ENCODE measurements at places on chromosomes 12 and 14.

DNA sequence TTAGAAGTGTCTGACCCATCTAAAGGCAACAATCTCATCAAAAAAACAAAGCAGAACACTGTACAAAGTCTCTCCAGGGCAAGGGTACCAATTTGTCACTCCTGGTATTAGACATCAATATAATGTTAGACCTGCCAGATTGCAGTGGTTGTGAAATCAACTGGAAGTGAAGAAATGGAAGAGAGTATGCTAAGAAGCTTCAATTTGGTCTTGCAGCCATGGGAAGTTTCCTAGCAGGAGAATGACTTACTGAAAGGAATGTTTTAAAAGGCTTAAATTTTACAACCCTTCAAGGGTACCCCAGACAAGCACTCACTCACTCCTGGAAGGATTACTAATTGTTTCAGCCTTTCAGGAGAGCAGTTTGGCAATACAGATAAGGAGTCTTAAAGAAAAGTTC lies 18.9 kb downstream of the LLPH start:
- no peak overlapping the region for H3K27ac ChIP-seq
- no peak overlapping the region for H3K4me3 ChIP-seq
- DNase-seq = no peak
- peaks cover 5% of the 10 kb centered on the region for H3K4me1 ChIP-seq
- H3K27me3 ChIP-seq = peaks cover 6% of the 10 kb centered on the region
- H3K36me3 ChIP-seq = peaks cover 3% of the 10 kb centered on the region

DNA sequence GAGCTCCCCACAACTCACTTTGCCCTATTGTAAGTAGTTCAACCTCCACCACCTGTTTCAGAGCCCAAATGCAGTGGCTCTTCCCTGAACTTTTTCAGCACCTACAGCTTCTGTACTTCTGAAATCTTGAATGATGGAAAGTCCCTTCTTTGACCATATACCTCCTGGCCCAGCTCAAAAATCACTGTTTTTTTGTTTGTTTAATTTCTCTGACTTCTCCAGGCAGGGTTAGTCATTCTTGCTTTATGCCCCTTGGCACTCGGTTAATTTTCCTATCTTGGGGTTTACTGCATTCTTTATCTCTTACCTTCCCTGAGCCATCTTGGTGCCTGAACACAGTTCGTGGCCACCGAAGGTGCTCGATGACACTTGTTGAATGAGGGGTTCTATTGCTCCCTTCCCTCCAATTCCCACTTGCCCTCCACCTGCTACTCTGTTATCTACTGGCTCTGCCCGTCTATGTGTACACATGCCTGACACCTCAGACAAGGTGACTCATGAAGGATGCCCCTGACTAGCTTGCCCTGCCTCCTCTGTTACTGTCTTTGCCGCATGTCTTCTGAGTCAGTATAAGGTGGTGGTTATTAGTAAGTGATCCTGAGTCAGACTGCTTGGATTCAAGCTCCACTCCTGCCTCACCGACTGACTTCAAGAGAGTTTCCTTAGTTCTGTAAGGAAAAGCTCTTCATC lies 4.4 kb downstream of the AMHR2 start:
- no peak for DNase-seq
- H3K27ac ChIP-seq = peak overlapping the region; percentile 47
- H3K36me3 ChIP-seq = no peaks in the 10 kb centered on the region
- peaks cover 7% of the 10 kb centered on the region for H3K4me1 ChIP-seq
- no peaks in the 10 kb centered on the region for H3K27me3 ChIP-seq

DNA sequence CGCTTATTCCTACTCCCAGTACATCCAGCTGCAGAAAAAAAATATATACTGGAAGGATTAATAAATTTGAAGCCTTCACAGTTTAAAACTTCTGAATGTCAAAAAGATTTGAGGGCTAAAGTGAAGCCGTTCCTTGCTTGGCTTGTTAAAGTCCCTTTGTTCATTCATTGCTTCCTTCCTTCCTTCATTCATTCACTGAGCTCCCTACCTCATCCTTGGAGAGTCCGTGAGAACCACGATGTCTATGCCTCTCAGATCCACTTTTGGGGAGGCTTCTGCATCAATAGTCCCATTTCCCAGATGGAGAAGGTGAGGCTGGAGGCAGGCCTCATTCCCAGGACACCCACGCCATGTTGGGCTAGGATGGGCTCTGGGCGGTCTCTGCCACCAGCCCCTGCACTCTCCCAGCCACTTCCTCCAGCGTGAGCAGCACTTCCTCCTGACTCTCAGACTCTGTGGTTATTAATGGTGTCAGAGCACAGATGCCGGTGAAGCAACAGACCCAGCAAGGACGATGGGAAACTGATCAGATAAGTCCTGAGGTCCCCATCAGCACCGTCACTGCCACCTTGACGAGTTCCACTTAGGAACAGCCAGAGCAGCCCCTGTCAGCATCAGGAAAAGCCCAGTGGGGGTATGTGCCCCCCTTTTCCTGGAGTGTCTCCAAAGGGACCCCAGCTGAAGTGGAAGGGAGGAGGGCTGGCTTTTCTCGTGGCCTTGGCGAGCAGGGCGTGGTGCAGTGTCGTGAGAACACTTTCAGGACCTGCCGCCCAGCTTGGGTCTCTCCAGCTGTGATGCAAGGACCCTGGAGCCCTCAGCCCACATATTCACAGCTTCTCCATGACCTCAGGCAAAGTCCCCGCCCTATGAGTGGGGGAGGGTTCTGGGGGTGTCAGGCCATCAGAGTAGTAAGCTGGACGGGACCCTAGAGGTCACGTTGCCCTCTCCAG lies 21.2 kb downstream of the ASB2 start:
- H3K27ac ChIP-seq = peak overlapping the region; percentile 99
- H3K4me1 ChIP-seq = peaks cover 60% of the 10 kb centered on the region
- no peak for DNase-seq
- no peaks in the 10 kb centered on the region for H3K27me3 ChIP-seq
- peak overlapping the region; percentile 89 for H3K4me3 ChIP-seq

DNA sequence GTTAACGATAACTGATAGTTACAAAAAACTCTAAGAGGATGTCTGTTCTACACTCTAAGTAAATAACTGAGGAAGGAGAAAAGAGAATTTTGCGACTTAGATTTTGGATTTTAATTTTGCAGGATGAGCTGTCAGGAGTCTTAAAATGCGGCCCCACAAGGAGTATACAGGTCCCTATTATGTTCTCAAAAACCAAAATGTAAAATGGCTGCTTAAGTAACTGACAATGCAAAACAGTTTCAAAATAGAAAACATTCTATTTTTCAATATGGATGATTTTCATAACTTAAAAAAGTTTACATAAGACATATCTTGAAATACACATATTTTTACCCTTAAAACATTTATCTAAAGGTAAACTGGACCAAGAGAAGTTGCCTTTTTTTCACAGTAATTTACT lies 2.6 kb downstream of the CD69 start:
- H3K4me1 ChIP-seq = peaks cover 59% of the 10 kb centered on the region
- H3K27me3 ChIP-seq = no peaks in the 10 kb centered on the region
- H3K27ac ChIP-seq = peak overlapping the region; percentile 99
- peak overlapping the region; percentile 96 for H3K4me3 ChIP-seq
- no peak for DNase-seq
- H3K36me3 ChIP-seq = peaks cover 19% of the 10 kb centered on the region

DNA sequence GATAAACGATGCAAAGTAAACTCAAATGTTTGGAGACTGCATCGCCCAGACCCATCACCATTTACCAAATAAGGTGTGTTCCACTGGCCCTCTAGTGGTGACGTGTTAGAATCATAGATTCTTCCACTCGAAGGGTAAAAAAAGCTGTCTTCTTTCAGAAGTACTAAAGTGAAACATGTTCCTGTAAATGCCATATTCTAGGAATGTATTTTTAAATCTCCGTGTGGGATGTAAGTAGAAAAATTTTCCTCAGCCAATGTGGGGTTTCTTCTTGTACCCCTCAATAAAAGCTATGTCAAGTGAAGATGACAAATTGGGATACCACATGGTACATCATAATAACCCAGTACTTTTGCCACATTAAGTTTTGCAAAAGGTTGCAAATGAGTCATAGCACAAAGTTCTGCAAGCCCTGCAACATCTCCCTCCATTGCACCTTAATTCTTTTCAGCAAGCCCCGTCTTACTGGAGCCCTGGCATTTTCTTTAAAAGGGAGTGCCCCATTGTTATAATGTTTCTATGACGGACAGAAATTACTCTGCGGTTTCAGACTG lies 100.8 kb downstream of the CCER1 start:
- H3K4me3 ChIP-seq = no peak overlapping the region
- no peak overlapping the region for H3K27ac ChIP-seq
- DNase-seq = no peak
- H3K36me3 ChIP-seq = no peaks in the 10 kb centered on the region
- peaks cover 11% of the 10 kb centered on the region for H3K27me3 ChIP-seq

DNA sequence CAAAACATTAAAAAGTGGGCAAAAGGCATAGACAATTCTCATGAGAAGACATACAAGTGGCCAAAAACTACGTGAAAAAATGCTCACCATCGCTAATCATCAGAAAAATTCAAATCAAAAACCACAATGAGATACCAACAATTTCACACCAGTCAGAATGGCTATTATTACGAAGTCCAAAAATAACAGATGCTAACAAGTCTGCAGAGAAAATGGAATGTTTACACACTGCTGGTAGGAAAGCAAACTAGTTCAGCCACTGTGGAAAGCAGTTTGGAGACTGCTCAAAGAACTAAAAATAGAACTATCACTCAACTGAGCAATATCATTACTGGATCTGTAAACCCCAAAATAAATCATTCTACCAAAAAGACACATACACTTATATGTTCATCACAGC lies 76.2 kb downstream of the PRKD1 start:
- no peaks in the 10 kb centered on the region for H3K4me1 ChIP-seq
- H3K36me3 ChIP-seq = no peaks in the 10 kb centered on the region
- H3K27ac ChIP-seq = no peak overlapping the region

DNA sequence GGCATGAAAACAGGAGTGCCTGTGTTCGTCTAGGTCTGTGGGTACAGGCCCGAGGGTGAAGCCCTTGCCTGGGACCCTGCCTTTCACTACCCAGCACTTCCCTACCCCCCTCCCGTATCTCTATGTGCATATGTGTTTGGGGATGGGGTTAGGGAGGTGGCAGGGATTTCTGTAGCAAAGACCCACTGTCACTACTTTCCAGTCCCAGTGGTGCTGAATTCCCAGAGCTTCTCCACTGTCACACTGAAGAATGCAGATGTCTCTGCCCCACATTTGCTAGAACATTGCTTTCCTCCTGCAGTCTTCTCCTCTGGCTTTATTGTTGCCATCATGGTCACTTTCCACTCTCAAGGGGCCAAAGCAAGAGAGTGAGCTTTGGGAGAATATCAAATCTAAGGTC lies 203.9 kb downstream of the MYRFL start:
- no peak overlapping the region for H3K27ac ChIP-seq
- no peak for DNase-seq
- H3K4me1 ChIP-seq = no peaks in the 10 kb centered on the region
- peaks cover 8% of the 10 kb centered on the region for H3K27me3 ChIP-seq
- H3K4me3 ChIP-seq = no peak overlapping the region
- H3K36me3 ChIP-seq = no peaks in the 10 kb centered on the region

DNA sequence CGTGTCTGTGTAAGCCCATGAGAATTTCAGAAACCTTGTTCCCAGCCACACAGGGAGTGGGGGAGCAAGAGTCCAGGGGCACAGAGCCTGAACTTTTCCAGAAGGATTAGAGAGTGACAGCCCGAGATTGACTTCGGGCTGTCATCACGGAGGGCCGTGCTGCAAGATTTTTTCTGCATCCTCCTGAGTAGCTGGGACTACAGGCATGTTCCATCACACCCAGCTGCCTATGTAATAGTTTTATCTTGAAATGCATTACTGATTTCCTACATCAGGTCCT lies 14.4 kb downstream of the EVL start:
- DNase-seq = no peak
- H3K4me3 ChIP-seq = peak overlapping the region; percentile 91
- H3K27me3 ChIP-seq = no peaks in the 10 kb centered on the region
- H3K27ac ChIP-seq = peak overlapping the region; percentile 99

GRCh38 chr12:98803468-98804209 lies 158.5 kb downstream of the APAF1 start:
- no peak overlapping the region for H3K27ac ChIP-seq
- H3K4me1 ChIP-seq = no peaks in the 10 kb centered on the region
- no peak overlapping the region for H3K4me3 ChIP-seq
- H3K36me3 ChIP-seq = no peaks in the 10 kb centered on the region
- DNase-seq = no peak
- peaks cover 38% of the 10 kb centered on the region for H3K27me3 ChIP-seq

GRCh38 chr14:37596790-37597472 lies 1.5 kb downstream of the TTC6 start:
- DNase-seq = no peak

GRCh38 chr12:1836241-1836803 lies 16.0 kb downstream of the LRTM2 start:
- peaks cover 7% of the 10 kb centered on the region for H3K4me1 ChIP-seq
- H3K4me3 ChIP-seq = no peak overlapping the region
- DNase-seq = no peak
- H3K27me3 ChIP-seq = peaks cover 26% of the 10 kb centered on the region
- H3K27ac ChIP-seq = no peak overlapping the region

DNA sequence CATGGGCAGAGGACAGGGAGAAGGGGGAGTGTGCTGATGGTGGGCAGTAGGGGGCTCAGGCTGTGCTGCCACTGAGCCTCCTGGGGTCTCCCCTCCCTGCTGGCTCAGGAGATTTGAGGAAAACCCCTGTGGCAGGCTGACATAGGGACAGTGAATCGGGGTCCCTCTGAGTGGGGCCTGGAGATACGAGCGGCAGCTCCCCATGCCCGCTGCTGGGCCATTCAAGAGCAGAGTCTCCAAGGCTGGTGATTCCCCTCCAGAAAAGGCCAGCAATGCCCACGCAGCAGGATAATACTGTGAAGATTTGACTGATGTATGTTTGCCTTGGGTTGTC lies 288.7 kb upstream of the SFSWAP start:
- H3K27me3 ChIP-seq = peaks cover 10% of the 10 kb centered on the region
- H3K36me3 ChIP-seq = no peaks in the 10 kb centered on the region
- H3K27ac ChIP-seq = no peak overlapping the region
- no peak for DNase-seq

DNA sequence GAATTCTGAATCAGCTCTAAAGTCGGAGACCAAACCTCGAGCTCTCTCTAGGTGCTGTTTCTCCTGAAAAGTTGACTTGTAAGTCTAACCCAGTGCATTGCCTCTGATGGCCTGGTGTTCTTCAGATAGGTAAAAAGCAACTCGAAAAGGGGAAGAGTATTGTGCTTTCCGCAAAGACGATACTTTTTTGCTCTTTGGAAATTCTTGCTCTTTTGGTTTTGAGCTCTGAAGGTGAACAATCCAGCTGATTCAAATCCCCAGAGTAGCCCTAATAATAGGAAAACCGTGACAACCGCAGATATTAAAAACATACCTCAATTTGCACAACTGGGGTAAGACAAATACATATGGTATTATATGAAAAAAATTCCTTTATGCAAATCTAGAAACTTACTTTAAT lies 447.4 kb downstream of the RAD51B start:
- no peaks in the 10 kb centered on the region for H3K36me3 ChIP-seq
- peaks cover 45% of the 10 kb centered on the region for H3K4me1 ChIP-seq
- no peak overlapping the region for H3K27ac ChIP-seq
- H3K4me3 ChIP-seq = no peak overlapping the region
- no peaks in the 10 kb centered on the region for H3K27me3 ChIP-seq
- DNase-seq = no peak

- no peak for DNase-seq
- no peak overlapping the region for H3K27ac ChIP-seq
- H3K4me1 ChIP-seq = peaks cover 11% of the 10 kb centered on the region
- H3K36me3 ChIP-seq = peaks cover 9% of the 10 kb centered on the region
- H3K4me3 ChIP-seq = no peak overlapping the region
Measured at GRCh38 chr12:56286044-56286830, 13.9 kb downstream of the CS start.
